ENCODE measurements at places on chromosomes 5 and 9.

DNA sequence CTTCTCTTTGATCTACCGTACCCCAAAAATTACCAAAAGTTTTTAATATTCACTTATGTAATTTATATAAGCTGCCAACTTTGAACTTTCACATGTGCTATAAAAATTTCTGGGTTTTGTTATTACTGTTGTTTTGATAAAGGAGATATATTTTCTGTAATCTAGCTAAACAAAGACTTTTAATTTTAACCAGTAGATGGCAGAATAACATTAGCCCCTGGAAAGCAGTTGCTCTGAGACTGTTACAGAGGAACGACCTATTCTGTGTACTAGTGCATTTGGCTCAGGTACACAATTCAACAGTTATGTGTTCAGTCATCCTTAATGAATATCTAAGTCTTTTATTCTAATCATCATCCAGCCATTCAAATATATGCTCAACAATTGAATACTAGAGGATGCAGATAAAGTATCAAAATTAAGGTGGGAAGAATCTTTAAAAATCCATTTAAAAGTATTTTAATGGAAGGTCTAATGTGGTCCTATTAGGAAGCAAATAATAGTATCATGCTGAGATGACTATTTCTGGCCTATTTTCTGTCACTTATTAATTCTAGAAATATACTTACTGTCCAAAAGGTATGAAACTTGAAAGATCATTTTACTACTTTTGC is 8.6 kb downstream of the KLHL9 start:
- peak; percentile 68 for DNase-seq

DNA sequence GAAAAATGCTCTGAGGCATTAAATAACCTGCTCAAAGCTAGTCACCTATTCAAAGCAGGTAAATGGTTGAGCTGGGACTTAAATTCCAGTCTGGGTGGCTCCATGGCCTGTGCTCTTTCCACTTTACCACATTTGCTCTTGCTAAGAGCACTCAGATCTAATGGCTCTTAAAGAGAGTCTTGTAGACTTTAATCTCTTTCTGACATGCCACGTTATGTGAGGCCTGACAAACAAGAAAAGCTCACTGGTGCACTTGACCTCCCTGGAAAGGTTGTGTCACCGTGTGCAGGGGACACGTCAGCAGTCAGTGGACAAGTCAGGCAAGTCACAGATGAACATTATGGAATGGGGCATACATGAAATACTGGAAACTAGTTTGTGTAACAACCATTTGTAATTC is 129.9 kb upstream of the RPS23 start:
- no peak for DNase-seq

DNA sequence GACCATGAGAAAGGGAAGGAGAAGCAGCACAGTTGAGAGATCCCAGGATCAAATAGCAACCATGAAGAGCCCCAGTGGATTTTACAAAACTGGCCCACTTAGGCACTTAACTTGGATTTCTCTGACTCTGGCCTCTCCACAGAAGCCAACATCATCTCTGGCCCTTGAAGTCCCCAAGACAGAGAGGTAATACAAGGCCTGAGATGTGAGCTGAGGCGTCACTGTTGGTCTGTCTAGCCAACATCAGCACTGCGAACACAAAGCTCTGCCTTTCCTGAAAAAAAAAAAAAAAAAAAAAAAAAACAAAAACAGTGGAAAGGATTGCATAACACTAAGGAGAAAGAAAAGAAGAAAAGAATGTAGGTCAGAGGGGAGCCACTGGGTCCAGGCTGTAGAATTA is 378.3 kb downstream of the BRINP1 start:
- no peak for DNase-seq

GRCh38 chr5:132658381-132659302 is 669 bp downstream of the IL13 start:
- no peak for DNase-seq

DNA sequence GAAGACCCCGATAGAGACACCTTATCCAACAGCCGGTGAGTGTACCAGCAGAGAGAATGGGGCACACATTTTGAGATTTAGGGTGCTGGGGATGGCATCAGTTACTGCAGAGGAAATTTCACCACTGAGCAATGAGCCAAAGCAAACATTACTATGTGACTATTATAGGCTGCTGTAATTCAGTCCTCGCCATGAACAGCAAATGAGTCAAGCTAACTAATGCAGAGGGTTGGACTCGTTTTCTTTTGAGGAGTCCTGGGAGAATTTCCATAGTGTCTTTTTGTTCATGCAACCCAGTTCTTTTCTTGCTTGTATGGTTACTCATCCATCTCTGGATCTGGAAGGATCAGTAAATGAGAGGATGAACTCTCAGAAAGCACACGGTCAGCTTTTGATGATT is 323.8 kb downstream of the PSAT1 start:
- peak; percentile 71 for DNase-seq

- DNase-seq = peak; percentile 85
Measured at GRCh38 chr5:27241564-27242257, 203.3 kb upstream of the CDH9 start.

GRCh38 chr5:37490120-37490810 is 111.1 kb downstream of the WDR70 start:
- no peak for DNase-seq

DNA sequence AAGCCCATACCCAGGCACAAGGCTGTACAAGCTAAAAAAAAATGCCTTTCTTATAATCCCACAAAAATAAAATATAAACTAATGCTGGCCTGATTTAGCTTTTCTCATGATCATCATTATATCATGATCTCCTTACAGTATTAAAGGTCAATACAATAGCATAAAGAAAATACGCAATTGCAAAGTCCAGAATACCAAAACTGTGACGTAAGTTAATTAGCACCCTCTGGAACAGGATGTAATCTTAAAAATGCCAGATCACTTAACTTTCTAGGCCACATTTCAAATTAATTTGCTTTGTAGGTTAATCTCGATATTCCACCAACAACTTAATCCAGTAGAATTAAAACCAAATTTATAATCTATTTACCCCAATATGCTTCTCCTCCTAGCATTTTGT is 444.2 kb upstream of the CYLC2 start:
- DNase-seq = no peak

DNA sequence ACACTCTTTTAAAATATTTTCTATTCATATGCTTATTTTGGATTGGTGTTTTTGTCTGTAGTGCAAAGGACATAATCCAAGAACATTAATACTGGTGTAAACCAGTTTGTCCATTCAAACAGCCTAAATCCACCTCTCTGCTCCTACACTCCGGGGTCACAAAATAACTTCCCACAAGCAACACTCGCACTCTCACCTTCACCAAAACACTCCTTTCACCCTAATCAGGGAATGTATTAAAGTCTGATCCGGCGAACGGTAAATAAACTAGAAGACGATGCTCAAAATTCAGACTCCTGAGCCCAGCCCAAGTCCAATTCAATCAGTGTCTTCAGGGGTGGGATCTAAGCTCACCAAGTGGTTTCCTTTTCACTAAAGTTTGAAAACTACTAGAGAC is 649 bp downstream of the AP3B1 start:
- peak; percentile 34 for DNase-seq

DNA sequence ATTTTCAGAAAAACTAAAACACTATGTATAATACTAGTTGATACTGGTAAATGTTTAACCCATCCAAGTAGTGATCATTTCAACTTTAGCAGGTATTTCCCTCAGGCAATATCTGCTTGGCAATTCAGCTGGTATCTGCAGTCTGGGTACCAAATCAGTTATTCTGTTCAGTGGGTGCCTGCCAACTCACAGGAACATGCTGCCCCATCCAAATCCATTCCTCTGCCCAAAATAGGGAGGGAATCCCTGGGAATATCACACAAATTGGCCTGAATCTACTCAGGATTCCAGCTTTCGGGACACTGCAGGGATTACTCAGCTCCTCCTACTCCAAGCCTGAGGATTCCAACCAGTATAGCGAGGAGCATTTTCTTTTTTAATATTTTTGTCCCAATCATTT is 61.7 kb upstream of the PDE4D start:
- DNase-seq = no peak

DNA sequence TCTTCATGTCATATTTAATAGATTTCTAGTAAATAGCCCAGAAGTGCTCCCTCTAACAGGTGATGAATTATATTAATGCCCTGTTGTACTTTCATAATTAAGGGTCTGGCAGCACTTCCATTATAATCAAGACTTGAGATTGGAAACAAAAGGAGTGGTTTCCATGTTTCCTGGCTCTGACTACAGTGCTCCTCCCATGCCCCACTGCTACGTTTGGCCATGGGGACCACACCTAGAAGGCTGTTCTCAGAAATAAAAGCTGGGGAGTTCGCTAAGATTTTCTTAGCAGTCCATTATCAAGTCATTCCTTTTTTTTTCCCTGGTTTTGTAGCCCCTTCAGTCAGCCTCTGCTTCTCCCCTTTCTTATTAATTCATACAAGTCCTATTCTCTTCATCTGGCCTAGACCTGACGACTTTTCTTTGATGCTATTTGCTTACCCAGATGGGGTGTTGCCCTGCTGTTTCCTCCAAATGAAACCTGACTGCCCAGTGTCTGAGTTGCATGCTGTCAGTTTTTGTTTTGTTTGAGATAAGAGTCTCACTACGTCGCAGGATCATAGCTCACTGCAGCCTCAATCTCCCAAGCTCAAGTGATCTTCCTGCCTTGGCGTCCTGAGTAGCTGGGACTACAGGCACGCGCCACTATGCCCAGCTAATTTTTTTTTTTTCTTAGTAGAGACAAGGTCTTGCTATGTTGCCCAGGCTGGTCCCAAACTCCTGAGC is 312.1 kb upstream of the EFNA5 start:
- no peak for DNase-seq

GRCh38 chr5:34657988-34658387 is 1.9 kb downstream of the RAI14 start:
- peak; percentile 75 for DNase-seq

- no peak for DNase-seq
Measured at GRCh38 chr5:165579911-165580310, 2074.5 kb downstream of the MAT2B start.

- DNase-seq = no peak
Measured at GRCh38 chr5:78841767-78842166, 143.3 kb downstream of the ARSB start.

DNA sequence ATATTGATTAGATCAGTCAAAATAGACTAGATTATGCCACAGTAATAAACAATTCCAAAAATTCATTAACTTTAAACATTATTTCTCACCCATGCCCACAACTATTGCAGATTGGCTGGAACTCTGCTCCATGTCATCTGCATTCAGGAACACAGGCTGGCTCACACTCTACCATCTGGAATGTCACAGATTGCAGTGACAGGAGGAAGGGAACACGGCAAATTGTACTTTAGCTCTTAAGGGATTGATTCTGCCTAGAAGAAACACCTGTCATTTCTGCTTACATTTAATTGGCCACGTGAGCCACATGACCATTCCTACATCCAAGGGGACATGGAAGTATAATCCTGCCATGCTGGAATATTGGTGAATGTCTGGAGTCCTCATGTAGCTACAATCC is 54.4 kb downstream of the ATPSCKMT start:
- DNase-seq = no peak

DNA sequence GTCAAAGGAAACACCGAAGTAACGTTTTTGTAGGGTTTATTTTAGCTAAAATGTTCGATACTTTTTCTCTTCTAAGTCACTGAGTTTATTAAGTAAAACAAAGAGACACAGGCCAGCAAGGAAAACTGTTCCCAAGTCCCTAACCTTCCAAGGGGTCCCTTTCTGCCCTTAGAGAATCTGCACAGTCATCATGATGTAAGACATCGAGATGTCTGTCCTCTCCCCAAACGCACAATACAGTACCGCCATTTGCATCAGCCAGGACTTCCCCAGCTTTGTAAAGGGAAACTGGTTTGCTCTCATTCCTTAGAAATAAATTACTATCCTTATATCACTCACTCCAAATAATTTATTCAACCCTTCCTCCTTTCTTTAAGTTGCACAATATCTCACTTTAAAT is 89.3 kb downstream of the MARCHF11 start:
- no peak for DNase-seq

DNA sequence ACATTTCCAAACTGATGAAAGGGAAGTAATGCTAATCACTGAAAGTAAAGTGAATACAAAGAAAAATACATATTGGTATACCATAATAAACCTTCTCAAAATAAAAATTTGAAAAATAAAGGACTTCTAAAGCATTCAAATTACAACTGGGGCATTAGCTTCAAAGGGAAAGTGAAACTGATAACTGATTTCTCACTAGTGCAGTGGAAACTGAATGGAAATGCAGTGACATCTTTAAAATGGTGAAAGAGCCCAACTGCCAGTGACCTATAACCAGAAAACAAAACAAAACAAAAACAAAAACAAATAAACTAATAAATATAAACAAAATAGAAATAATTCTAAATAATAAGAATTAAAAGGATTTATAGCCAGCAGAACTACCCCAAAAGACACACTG is 297.5 kb upstream of the GRIN3A start:
- DNase-seq = peak; percentile 6

DNA sequence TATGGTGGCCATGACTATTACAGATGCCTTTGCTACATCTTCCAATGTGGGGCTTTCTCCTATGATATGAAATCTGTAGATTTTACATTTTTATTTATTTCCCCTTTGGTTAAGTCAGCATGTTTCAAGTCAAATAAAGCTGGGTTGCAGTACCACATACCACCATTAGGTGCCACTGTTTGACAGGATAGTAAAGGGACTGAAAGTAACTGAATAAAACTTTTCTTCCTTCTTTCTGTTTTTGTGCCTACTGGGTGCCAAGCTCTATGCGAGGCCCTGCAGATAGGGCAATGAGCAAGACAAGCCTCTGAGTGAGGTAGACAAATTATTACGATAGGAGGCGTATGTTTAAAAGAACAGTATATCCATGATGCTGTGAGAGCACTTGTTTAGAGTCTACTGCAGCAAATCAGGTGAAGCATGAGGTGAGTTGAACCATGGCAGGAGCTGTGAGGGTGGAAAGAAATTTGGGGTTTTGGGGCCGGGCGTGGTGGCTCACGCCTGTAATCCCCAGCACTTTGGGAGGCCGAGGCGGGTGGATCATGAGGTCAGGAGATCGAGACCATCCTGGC is 64.8 kb downstream of the GDNF start:
- DNase-seq = peak; percentile 69

DNA sequence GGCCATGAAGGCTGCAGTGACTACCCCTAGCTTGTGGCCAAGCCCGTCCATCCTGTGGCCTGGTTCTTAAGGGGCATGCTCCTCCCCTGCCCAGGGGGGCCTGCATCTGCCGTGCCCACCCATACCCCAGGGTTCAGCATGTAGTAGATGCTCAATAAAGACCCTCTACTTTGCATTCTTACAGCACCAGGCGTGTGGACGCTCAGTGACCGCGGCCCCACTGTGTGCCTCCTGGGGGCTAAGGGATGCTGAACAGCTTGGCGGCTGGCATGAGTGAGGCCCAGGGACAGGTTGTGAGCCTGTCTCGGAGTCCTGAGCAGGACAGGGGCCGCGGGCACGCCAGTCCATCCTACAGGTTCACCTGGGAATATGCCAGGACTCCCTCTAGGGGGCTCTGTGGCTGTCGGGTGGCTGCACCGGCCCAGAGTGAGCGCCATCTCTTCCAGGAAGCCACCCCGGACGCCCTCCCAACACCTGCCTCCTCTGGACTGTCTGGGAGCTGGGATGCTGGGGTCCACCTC is 9.1 kb downstream of the NOTCH1 start:
- no peak for DNase-seq

GRCh38 chr5:167447466-167448375 is 843.7 kb upstream of the WWC1 start:
- DNase-seq = no peak

Data from ELR (cell line).